ENCODE measurements at places on chromosomes 6 and 20.

GRCh38 chr6:149229096-149229495, 88.4 kb upstream of the TAB2 start:
- no peak for DNase-seq

DNA sequence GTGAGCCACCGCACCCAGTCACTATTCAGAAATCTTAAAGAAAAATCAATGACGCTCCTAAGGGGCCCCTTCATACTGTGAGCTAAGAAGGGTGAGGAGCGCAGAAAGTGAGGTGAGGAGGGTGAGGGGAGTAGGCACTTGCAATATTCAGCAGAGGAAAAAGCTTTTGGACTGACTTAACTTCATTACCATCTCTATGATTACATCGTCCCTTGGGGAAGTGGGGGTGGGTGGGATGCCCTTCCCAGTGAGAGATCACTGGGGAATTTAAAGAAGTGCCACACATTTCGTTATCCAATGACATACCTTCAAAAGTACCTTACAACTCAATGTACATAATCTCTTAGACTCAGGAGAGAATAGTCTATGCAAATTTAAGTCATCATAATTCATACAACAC, 46.5 kb downstream of the SMLR1 start:
- no peak for DNase-seq

DNA sequence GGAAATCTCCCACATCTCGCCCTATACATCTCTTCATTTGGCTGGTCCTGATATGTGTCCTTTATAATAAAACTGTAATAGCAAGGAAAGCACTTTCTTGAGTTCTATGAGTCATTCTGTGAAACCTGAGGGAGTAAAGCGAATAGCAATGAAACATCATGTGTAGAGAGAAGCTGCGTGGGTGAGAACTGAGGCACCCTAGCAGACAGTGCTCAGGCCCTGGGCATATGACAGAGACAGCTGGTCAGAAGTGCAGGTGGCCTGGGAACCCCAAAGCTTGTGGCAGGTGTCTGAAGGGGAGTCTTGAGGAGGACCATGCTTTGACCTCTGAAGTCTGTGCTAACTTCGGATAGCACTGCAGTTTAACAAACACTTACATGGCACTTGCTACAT, 1.3 kb upstream of the BLOC1S5 start:
- DNase-seq, result peak; percentile 56

DNA sequence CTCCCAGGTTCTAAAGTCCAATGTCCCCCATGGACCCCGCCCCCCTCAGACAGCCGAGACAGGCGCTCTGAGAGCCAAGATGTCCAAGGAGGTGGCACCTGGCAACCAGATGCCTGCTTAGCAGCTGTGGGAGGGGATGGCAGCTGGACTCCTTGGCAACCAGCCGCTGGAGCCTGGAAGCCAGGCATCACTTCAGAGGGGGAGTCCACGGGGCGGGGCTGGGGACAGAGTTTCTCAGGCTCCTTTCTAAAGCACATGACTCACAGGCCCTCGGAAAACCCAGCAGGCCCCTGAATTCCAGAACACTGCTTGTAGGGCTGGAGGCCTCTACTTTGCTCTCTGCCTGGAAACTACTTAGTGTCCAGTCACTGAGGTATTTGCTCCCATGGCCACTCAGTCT, 51.5 kb downstream of the PREX1 start:
- no peak for DNase-seq

DNA sequence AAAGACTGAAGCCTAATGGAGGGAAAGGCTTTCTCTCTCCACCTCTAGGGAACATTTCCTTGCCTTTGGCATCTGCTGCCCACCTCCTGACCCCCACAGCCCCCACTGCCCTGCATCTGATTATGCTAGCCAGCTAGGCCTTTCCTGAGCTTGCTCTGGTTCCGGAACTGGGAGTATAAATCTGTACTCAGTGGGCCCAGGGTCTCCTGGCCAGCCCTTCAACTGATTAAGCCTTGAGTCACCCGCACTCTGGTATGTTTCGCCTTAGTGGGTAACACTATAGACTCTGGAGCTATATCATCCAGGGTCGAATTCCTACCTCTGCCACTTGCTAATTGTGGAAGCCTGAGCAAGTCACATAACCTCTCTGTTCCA, 45.6 kb upstream of the RIPOR2 start:
- no peak for DNase-seq

GRCh38 chr6:151904631-151905030, 97.1 kb downstream of the ESR1 start:
- DNase-seq, result no peak

GRCh38 chr6:54100411-54101006, 10.7 kb upstream of the MLIP start:
- no peak for DNase-seq

DNA sequence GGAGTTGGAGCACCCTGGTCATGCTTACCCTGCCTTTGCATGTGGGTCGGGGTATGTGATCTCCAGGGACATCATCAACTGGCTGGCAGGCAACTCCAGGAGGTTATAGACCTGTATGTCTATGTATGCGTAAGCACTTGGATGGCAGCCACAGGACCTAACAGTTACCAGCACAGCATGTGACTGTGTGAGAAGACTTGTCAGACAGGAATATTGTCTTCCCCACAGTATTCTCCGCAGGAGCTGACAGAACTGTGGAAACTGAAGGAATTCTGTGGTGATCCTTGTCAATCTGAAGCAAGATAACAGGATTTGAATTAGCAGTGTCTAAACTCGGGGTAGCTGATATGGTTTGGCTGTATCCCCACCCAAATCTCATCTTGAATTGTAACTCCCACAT, 59.2 kb downstream of the TMEM244 start:
- DNase-seq, result no peak

GRCh38 chr20:61128701-61129269, 123.3 kb upstream of the CDH4 start:
- no peak for DNase-seq

DNA sequence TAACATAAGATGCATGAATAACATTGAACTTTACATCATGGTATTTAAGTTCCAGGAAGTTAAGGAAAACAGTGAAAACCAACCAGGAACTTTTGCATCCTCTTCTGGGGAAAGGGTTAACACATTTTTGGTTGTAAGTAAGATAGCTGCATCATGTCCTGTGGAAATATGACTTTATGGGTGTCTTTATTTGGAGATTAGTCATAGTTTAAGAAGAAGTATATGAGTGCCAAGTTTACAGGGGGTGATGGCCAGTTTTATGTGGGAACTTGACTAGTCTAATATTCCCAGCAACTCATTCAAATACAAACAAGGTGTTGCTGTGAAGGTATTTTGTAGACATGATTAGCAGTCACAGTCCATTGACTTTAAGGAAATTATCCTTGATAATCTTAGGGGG, 78.0 kb downstream of the PDE10A start:
- DNase-seq, result no peak
